ENCODE measurements at places on chromosomes 12 and 14.

DNA sequence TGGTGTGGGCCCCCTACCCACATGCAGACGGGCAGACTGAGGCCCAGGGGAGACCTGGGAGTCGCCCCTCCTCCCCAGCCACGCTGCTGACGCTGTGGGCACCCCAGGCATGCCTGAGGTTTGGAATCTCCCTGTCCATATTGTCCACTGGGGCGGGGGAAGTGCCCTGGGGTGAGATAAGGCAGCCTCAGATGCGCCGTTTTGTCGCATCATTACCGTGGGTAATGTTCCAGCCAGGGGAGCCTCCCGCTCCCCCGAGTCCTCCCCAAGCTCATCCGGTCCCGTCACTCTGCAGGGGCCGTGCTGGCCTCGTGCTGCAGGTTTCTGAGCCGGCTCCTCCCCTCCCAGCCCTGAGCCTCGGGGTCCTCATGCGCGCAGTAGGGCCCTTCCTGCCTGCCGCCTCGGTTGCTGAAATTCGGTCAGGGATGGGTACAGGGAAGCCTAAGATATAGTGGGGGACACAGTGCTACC is 11.4 kb downstream of the INF2 start:
- no peak for DNase-seq

DNA sequence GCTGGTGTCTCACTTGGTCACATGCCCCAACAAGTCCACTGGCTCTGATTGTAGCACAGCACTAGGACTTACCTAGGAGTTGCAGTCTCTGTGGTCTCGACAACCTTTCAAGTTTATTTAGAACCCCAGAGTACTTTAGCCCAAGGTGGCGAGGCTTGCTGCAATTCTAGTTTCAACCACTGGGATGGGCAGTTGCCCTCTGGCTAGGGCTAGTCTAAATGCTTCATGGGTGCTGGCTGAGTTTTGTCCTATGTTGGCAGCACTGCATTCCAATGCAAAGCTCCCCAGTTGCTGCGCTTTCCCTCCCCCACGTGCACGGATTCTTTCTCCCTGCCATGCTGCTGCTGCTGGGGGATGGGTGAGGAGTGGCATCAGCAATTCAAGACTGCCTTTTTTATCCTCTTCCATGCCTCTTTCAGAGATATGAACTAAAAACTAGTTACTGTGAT is 207.9 kb downstream of the SYNE2 start:
- peak; percentile 2 for DNase-seq

DNA sequence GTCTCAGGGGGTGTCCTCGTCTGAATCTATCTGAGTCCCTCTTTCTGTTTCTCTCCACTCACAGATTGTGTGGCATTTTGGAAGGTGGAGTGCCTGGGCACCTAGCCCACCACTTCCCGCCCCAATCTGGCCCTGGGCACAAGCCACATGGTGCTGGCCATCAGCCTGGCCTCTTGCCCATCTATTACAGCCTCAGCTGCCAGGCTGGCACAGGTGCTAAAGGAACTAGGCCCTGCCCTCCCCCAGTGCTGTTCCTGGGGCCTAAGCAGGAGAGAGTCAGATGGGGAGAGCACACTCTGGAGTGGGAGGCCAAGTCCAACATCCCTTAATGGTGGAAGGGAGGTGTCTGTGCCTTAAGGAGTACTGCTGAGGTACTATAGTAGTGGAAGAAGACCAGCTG is 8.3 kb upstream of the CALCOCO1 start:
- DNase-seq = no peak

DNA sequence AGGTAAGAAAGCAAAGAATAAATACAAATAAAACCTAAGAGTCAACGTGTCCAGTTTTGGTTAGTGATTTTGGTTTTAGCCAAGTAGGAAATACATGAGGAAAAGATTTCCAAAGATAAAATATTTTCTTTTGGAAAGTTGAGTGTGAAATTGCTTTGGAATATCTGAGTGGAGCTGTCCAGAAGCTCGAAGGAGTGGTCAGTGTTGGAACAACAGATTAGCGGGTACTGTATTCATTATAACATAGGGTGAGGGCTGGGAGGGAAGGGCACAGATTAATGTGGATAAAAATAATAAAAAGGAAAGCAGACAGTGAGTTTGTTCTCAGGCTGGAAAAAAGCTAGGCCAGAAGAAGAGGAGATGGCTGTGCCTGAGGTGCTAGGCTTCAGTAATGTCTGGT is 101.5 kb upstream of the SLCO1C1 start:
- DNase-seq = no peak

- DNase-seq = no peak
These were observed 28.3 kb downstream of the MLXIP start for GRCh38 chr12:122106843-122107242.

GRCh38 chr12:52445876-52446275 is 6.1 kb downstream of the KRT6B start:
- DNase-seq = no peak

- DNase-seq = no peak
These were observed 12.2 kb downstream of the RPS6KA5 start for GRCh38 chr14:91048265-91048664.

DNA sequence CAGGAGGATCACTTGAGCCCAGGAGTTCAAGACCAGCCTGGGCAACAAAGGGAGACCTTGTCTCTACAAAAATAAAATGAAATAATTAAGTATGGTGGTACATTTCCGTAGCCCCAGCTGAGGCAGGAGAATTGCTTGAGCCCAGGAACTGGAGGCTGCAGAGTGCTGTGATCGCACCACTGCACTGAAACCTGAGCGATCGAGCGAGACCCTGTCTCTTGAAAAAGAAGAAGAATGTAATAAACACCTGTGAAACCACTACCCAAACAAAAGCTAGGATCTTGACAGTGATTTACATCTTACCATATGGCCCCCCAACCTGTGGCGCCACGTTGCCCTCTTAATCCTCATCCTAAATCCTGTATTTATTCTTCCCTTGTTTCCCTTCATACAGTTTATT is 5.7 kb upstream of the DTX1 start:
- DNase-seq = no peak

DNA sequence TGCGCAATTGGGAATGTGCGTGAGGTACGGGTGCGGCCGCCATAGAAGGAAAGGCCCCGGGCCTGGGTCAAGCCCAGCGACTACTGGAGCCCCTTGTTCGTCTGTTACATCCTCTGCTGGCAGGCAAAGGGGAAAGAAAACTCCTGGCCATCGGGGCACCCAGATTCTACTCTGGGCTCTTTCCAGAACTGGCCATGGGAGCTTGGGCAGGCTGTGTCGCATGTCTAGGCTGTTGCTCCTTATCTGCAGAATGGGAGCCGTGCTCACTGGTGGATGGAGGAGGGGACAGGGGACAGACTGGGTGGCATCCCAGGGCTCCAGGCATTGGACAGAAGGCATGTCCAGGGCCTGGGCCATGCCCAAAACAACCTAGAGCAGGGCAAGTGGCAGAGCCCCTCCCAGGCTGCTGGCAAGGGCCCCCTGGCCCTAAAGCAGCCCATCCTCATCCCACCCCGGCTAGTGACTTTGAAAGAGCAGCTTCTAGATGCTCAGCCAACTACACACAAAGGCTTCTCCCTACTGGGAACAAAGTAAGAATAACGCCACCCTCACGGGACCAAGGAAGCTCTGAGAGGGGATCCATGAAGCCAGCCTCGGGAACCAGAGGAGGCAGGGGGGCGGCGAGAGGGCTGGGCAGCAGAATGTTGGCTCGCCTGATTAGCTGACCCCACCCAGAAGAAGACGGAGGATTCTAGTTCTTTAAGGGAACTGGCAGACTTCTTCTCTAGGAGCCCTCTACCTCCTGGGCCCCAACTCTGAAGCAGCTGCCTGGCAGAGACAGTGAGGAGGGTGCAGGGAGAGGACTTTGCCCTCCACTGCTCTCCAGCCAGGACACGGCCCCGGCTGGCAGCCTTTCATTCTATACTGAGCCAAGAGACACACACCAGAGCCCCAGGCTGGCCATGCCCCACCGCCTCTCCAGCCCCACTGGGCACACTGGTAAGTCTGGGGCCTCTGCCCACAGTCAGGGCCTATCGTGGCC is 96.8 kb downstream of the SINHCAF start:
- DNase-seq = peak; percentile 15

- DNase-seq = no peak
These were observed 464.0 kb downstream of the RAD51B start for GRCh38 chr14:68283378-68284123.

DNA sequence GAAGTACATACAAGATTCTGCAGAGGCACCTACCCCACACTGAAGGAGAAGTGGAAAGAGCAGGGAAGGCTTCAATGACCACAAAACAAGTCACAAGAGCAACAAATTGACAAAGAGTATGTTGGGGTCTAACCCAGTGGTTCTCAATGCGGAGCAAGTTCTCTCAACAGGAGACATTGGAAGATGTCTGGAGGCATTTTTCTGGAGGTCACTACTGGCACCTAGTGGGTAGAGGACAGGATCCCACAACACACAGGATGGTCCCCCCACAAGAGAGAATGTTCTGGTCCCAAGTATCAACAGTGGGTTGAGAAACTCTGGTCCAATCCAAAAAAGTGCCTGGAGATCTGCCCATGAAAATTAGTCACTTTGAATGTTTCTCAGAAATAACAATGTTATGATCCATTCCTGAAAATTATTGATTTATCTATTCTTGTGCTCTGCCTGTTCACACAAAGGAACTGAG is 3.4 kb downstream of the SSH1 start:
- no peak for DNase-seq

DNA sequence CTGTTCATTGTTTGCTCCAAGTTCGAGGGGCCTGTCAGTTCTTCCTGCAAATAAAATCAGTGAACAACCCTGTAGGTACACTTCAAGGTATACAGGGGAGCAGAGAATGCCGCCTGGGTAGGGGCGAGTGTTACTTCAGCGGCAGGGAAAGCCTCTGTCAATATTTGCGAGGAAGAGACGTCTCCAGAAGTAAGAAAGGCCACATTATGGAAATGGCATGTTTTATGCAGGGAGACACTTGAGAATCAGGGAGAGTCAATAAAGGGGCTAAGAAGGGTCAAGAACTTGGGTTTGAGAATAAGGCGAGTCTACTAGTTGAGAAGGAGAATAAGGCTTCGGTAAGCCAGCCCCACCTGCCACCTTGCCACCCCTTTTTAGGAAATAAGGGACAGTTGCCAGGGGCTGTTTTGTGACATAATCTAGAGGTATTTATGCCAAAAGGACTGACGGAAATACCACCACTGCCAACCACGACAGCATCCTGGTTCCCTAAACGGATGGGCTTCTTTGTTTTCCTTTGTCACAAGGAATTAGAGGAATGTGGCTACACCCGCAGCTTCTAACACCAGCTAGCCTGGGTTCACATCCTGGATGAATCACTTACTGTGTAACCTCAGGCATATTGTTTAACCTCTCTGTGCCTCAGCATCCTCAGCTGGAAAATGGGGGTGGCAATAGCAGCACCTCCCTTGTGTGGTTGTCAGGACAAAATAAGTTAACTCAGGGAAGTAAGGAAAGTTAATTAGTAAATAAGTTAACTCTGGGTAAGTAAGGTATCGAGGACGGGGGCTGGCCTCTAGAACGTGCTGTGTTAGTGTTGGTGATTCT is 67.7 kb downstream of the EID3 start:
- DNase-seq = peak; percentile 53

DNA sequence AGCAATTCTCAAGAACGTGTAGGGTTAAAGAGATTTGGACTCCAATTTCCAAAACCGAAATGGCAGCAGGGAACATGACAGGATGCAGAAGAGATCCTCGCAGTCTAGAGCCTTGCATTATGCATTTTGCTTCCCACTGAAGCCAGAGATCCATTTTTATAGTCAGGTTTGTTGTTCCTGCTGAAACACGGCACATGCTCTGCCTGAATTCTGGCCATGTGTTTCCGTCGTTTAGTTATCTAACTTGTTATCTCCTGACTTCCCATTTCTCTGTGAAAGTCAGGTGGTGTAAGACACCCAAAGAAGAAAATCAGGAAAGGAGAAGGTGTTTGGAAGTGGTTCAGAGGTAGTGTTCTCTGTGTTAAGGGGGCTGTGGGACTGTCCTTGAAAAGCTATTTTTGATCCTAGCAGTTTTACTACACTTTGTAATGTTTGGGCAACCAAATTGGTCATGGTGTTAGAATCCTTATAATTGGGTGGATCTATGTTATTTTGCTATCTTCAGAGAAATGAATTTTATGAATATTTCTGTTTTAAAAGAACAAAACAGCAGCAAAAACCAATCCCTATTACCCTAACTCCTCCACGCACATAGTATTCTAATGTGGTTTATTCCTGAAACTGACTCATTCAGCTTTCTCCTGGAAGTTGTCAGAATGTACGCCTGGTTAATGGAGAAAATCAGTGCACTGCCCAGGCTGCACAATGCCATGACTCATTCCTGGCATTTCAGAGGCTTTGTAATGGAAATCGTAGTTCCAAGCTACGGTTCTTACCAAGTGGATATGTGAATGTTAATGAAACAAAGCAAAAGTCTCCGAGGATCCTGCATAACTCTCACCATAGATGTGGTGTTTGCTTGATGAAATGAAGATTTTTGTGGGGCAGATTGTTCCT is 110.1 kb downstream of the SAMD4A start:
- peak; percentile 31 for DNase-seq

GRCh38 chr14:104638190-104638589 is 33.6 kb upstream of the TMEM179 start:
- no peak for DNase-seq

GRCh38 chr14:99064262-99064954 is 207.6 kb downstream of the BCL11B start:
- no peak for DNase-seq

- DNase-seq = no peak
These were observed 1.2 kb downstream of the RNASE2 start for GRCh38 chr14:20956376-20956976.

- DNase-seq = no peak
These were observed 524.6 kb downstream of the PRKD1 start for GRCh38 chr14:29403091-29403490.

DNA sequence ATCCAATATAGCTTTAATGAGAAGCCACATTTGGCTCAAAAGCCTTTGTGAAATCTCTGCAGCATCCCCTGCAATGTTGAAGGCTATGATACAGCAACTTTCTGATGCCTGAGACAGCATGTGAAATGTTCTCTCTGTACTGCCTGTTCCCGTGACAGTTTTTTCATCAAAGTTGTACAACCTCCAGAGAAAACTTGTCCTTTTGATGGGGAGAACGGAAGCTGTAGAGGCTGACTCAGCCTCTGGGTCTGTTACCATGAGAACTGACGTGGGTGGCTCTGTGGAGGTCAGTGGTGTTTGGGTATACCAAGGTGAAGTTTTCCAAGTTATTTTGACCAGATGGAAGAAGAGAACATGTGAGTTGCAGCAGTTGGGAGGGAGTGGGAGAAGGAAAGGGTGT is 17.0 kb downstream of the SLC4A8 start:
- DNase-seq = no peak

- no peak for DNase-seq
These were observed 38.8 kb downstream of the CBX5 start for GRCh38 chr12:54240971-54241588.

DNA sequence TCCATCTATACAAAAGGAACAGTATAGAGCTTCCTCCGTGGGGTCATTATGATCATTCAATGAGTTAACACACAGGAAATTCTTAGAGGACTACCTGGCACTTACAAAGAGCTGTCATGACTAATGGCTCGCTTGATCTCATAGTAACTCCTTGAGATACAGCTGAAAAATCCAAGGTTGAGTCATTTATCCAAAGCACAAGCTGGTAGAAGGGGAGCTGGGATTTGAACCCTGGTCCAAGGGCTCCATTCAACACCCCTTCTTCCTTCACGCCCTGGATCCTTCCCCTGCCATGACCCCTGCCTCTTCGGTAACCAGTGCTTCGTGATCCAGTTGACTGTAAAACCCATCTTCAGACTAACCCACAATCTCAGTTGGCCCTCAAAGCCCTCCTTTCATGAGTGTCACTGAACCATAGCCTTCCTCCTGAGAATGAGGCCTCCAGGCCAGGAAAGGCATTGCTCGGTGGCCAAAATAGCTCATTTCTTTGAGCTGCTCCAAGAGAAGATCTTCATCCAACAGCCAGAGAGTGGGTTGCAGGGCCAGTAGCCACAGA is 7.8 kb downstream of the ZFP36L1 start:
- peak; percentile 58 for DNase-seq

GRCh38 chr14:77990337-77990736 is 179.8 kb upstream of the NRXN3 start:
- DNase-seq = no peak
